ENCODE measurements at places on chromosomes 2 and 18.

DNA sequence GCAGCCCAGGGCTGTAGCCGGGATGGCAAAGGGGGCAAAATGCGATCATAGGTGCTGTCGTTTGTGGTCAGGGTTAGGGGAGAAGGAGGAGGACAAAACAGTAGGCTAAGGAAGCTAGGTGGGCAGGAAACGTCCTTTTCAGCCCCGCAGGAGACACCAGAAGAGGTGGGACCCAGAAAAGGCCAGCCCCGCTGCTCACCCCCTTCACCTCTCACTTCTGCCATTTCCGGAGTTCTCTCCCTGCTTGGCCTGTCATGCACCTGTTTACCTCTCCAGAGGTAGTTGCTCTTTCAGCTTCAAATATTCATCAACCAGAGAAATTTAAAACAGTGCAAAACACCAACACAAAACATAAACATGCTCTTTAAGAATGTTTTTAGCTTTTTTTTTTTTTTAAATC, 849 bp downstream of the AQP4 start:
- no peak for DNase-seq

DNA sequence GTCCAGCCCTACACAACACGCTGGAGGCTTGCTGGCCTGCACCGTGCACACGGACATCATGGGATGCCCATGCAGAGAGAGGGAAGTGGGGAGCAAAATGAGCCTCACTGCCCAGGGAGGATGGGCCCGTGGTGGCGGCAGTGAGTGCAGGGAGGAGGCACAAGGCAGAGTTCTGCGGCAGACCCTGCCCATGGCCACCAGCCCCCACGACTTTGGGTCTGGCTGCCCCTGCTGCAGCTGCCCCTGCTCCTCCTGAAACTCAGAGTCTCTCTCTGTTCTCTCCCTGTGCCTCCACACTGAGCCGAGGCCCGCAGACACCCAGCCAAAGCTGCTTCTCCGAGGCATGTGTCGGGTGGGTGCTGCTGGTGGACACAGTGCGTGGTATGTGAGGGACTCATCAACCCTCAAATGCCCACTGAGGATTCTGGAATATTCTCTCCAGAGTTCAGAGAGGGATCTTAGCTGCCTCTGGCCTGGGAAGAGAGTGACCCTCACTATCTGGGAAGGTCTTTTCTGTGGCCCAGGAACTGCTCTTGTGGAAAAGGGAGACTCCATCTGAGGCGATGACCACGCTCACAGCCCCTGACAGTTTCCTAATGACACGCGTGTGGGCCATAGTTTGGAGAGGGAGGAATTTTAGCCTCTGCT, 45.1 kb upstream of the HPCAL1 start:
- no peak for DNase-seq

DNA sequence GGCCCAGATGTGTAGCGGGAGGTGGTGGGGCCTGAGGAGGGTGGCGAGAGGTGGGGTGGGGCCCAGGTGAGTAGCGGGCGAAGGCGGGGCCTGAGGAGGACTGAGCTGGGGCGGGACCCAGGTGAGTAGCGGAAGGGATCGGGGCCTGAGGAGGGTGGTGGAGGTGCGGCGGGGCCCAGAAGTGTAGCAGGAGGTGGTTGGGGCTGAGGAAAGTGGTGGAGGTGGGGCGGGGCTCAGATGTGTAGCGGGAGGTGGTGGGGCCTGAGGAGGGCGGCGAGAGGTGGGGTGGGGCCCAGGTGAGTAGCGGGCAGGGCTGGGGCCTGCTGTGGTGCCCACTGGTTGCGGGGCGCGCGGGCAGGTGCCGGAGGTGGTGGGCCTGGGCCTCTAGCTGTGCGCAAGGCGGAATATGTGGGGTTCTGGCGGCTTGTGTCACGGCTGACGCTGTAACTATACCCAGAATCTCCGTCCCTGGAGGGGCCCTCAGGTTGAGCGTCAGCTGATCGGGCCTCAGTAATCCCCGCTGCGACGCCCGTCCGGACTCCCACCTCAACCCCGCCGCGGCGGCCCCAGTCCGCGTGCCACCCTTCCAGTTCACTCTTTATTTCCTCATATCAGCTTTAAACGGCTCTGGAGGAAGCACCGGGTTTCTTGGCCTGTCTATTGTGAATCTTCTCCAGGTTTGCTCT, 866 bp upstream of the SF3B6 start:
- DNase-seq, result peak; percentile 24

DNA sequence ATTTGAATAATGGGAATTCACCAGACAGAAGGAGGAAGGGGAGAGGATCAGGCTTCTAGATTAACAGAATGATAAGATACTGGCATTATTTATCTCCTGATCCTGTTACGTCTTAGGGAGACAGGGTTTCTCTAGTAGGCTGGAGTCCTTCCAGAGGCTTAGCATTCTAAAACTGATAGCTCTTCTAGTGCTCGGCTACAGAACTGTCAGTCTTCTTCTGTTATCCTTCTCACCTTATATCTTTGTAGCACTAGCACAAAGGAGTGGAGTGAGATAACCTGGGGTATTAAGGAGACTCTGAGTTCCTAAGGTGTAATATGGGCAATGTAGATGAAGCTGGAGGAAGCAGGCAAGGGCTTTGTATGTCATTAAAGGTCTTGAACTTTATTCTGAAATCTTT, 52.1 kb downstream of the PIKFYVE start:
- DNase-seq, result no peak

DNA sequence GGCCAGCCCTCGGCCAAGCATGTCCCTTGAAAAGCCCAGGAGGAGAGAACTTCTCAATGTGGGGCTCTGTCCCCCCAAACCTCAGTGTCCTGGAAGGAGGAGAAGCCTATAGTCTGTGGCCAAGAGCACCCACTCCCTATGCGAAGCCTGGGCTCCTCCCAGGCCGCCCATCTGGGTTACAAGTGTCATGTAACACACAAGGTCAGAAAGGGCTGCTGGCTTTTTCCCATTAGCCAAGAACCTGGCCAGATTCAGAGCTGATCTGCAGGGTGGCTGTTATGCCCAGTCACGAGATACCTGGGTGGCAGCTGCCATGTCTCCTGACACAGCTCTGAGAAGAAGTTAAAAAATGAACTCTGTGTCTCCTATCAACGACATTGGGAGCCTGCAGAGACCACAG, 170.7 kb downstream of the TNS1 start:
- no peak for DNase-seq

DNA sequence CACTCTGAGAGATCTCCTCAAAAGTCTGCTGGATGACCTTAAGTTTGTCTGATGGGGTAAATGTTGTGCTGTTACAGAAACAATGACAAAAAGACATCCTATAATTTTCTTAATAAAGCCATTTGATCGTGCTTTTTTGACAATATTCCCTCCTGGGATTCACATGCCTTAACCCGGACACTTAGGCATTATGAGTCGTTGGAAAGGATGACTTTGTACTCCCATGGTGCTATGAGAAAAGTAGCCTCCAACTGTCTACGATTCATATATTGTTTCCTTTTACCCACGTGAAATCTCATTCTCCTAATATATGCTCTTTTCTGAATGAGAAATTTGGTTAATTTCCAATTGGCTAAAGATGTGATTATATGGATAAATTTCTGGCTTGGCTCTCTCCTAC, 6.1 kb upstream of the MPP4 start:
- DNase-seq, result no peak

- no peak for DNase-seq
These were observed 143.5 kb upstream of the SP5 start for GRCh38 chr2:170571612-170572011.

DNA sequence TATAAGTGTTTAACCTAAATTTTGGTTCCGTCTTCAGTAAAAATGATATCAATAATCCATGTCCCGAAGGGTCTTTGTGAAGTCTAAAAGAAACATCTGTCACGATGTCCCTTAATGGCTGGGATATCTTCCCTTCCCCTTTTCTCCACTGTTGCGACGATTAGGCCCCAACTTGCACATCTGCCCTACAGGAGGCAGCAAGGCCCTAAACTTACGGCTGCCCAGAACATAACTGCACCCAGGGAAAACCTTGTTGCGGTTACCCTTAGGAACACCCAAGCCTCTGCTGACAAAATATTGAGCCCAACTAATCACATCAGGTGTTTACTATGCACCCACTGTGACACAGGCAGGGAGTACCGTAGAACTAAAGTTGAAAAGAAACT, 1.3 kb upstream of the SMAD2 start:
- peak; percentile 49 for DNase-seq
